Naive thymus-derived CD8-positive, alpha-beta T cell (primary cell): ENCODE measurements at places on chromosomes 4 and X.

GRCh38 chr4:53919535-53919934 is 144.9 kb downstream of the CHIC2 start:
- H3K27ac ChIP-seq: no peak overlapping the region
- no peaks in the 10 kb centered on the region for H3K27me3 ChIP-seq
- no peak overlapping the region for H3K4me3 ChIP-seq
- H3K4me1 ChIP-seq: no peaks in the 10 kb centered on the region
- no peak for DNase-seq
- H3K36me3 ChIP-seq: no peaks in the 10 kb centered on the region

DNA sequence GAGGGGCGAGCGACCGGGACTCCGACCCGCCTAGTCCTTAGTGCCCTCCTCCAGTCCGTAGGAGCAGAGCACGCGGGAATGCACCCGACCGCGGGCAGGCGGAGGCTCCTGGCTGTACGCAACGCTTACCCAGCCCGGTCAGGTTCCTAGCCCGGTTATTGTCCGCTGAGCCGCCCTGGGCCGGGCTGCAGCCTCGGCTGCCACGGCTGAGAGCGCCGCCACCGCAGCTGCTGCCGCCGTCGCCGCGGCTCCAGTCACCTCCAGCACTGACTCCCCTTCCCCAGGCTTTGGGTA is at the start of gene AMER1:
Gene AMER1 (minus strand): TSS at position 268 of the 294 bp plus-strand sequence. CDS start 12,422 bp downstream, outside the sequence.
- peaks cover 14% of the 10 kb centered on the region for H3K4me1 ChIP-seq
- H3K27ac ChIP-seq: peak within 1 kb of the TSS; percentile 98
- peak within 1 kb of the TSS; percentile 95 for H3K4me3 ChIP-seq
- no peak for DNase-seq
- H3K27me3 ChIP-seq: no peaks in the 10 kb centered on the region

DNA sequence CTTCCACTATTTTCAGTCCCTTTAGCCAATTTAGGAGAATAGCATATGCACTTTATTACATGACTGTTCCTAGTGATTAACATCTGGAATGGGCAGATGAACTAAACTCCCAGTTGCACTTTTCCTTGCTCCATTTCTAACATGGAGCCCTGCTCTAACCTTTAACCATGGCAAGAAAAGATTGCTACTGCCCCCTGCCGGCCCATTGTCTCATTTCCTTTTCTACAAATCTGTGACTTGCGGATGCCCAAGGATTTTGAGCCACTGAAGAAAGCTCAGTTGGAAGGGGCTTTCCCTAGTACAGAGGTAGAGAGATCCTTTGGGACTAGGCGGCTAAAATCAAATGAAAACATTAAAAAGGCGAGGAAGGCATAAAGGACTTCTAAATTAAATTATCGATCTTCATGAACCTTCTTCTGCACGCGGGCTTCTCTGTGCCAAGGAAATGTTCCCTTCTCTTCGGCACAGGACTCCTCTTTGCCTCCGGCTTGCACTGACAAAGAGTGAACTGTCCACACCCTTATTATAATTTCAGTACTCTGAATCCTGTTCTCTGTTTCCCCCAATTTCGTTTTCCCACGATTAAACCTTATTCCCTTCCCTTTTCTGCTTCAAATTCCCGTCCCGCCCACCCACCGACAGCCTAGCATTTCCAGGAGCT is 577 bp upstream of the GLRA2 start:
- no peak overlapping the region for H3K27ac ChIP-seq
- H3K4me1 ChIP-seq: no peaks in the 10 kb centered on the region
- no peak overlapping the region for H3K4me3 ChIP-seq
- DNase-seq: peak; percentile 10
- no peaks in the 10 kb centered on the region for H3K36me3 ChIP-seq

DNA sequence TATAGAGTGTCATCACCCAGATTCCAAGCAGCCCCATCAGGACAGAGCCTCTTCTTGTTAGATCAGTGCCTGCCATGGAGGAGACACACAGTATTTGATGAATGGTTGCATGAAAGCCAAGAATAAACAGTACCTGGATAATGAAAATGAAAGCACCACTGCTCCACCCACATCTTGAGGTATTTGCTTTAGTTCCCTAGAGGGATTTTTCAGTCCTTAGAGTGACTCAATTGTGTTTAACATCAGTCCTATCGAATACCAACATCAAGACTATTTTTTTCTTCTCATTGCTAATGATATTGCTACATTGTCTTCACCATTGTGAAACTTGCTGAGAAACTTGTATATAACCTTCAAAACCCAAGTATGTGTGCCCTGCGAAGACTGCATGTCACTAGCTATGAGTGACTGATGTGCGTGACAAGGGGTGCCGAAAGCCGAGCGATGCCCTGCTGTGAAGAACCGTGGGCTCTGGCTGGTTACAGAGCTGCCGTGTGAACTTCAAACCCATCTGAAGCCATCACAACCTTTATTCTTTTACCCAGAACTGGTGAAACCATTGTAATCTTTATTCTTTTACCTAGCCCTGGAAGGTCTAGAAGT is 211.3 kb upstream of the FAT1 start:
- no peaks in the 10 kb centered on the region for H3K4me1 ChIP-seq
- H3K27ac ChIP-seq: no peak overlapping the region
- DNase-seq: no peak

DNA sequence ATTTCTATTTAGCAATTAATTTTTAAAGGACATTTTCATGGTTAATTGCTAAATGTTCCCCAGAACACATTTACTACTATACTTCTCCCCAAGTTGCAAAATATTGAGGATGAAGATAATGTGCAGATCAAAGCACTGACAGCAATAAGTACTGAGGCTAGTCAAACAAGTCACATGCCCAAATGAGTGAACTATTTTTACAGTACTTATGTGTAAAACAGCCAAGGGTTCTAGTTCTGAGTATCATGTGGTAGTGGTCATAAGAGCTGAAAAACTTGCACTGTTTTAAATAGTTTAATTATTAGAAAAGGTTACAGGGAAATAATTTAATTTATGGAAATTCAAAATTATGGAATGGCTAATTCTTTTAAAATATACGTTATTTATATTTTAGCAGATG is 3.8 kb downstream of the GALNTL6 start:
- no peak overlapping the region for H3K4me3 ChIP-seq
- peaks cover 25% of the 10 kb centered on the region for H3K27me3 ChIP-seq
- H3K27ac ChIP-seq: no peak overlapping the region
- no peaks in the 10 kb centered on the region for H3K36me3 ChIP-seq
- no peaks in the 10 kb centered on the region for H3K4me1 ChIP-seq

GRCh38 chr4:8691151-8691775 is 98.7 kb downstream of the CPZ start:
- H3K27me3 ChIP-seq: peaks cover 43% of the 10 kb centered on the region
- no peak overlapping the region for H3K4me3 ChIP-seq
- H3K4me1 ChIP-seq: no peaks in the 10 kb centered on the region
- no peak overlapping the region for H3K27ac ChIP-seq
- no peak for DNase-seq
